ENCODE measurements at places on chromosomes 16 and 17.

DNA sequence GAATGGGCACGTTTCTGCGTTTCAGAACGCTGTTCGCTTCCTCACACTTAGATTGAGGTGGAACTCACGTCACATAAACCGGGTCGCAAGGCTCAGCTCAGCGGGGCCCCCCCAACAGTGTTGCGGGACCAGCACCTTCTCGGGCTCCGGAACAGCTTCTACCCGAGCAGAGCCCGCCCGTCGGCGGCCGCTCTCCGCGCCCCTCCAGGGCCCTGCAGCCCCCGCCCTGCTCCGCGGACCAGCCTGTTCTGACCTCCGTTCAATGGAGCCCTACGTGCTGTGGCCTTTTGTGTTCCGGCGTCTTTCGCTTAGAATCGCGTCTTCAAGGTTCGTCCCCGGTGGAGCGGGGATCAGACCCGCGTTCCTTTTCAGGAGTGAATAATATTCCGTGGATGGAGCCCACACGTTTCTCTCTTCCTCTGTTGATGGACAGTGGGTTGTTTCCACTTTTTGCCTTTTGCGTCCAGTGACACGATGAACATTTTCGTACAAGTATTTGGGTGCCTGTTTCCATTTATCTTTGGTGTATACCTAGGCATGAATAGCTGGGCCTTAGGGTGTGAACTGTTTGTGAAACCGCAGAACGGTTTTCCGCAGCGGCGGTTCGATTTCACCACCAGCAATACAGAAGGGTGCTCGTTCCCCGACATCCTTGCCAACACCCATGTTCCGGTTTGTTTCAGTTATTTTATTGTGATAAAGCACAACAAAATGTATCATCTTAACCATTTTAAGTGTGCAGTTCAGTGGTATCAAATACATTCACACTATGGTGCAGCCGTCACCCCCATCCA is 2.3 kb upstream of the SLC22A31 start:
- DNase-seq, result no peak

DNA sequence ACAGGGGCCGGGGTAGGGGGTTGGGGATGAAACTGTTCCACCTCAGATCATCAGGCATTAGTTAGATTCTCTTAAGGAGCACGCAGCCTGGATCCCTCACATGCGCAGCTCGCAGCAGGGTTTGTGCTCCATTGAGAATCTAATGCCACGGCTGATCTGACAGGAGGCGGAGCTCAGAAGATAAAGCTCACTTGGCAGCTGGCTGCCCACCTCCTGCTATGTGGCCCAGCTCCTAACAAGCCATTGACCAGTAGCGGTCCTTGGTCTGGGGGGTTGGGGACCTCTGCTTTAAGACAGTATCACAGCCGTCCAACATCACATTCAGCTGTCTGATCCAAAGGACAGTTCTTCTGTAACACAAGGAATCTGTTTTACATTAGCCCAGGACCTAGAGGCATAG is 62.5 kb downstream of the SLC39A11 start:
- no peak for DNase-seq

- DNase-seq, result no peak
These were observed 18.0 kb upstream of the KCNJ18 start for GRCh38 chr17:21674242-21674731.

DNA sequence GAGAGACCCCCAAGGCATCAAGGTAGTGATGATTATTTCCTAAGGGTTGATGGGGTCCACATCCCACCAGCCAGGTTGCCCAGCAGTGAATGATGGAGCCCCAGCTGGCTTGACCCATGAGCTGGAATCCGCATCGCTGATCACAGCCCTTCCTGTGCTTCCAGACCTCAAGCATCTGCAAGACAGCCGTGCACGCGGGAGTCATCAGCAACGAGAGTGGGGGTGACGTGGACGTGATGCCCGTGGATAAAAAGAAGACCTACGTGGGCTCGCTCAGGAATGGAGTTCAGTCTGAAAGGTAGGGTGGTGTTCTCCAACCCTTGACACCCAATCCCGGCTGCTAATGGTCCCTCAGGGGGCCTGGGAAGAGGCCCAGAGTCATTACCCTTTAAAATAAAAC is 69.3 kb downstream of the CRISPLD2 start:
- DNase-seq, result no peak

GRCh38 chr17:75260641-75261335 is 618 bp downstream of the GGA3 start:
- no peak for DNase-seq
